ENCODE measurements at places on chromosomes 6 and 20.

- DNase-seq = no peak
Measured at GRCh38 chr6:87914637-87915395, 132.8 kb upstream of the SPACA1 start.

- peak; percentile 32 for DNase-seq
Measured at GRCh38 chr6:53361549-53362031, 12.8 kb upstream of the ELOVL5 start.

DNA sequence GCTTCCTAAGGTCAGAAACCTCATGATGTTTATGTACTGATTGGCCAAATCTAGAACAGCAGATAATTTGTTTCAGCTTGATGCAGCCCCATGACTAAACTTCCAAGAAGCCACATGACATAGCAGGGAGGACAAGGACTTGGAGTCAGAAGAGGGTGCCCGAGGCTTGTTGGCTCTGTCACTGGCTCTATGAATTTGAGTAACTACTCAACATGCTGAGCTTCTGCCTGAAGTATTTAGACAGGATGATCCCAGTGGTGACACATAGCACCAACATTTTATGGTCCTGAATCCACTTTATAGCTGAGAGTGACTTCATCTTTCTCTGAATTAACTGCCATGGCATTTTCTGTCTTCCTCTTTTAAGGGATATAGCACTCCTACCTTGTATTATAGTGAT is 13.5 kb upstream of the TBX18 start:
- no peak for DNase-seq

- DNase-seq = no peak
Measured at GRCh38 chr6:2589171-2589661, 161.5 kb downstream of the MYLK4 start.

- DNase-seq = no peak
Measured at GRCh38 chr20:61757678-61758563, 307.8 kb downstream of the TAF4 start.
